ENCODE measurements at places on chromosomes 16 and 17.

GRCh38 chr16:30958175-30959079, 873 bp downstream of the SETD1A start:
- peak; percentile 77 for DNase-seq

- DNase-seq = no peak
These were observed 27.1 kb downstream of the PMP22 start for GRCh38 chr17:15238057-15238456.

- DNase-seq = no peak
These were observed 72.7 kb downstream of the SOX9 start for GRCh38 chr17:72193391-72194106.

GRCh38 chr16:2455081-2455845, 4.6 kb upstream of the TEDC2 start:
- no peak for DNase-seq

Data from glutamatergic neuron (in vitro differentiated cells).